NCI-H774 (cell line): ENCODE measurements at places on chromosomes 1 and 21.

GRCh38 chr1:226671277-226671676, 67.8 kb downstream of the ITPKB start:
- DNase-seq = peak; percentile 63

- no peak for DNase-seq
These were observed 44.3 kb upstream of the GTF2B start for GRCh38 chr1:88935522-88936222.

DNA sequence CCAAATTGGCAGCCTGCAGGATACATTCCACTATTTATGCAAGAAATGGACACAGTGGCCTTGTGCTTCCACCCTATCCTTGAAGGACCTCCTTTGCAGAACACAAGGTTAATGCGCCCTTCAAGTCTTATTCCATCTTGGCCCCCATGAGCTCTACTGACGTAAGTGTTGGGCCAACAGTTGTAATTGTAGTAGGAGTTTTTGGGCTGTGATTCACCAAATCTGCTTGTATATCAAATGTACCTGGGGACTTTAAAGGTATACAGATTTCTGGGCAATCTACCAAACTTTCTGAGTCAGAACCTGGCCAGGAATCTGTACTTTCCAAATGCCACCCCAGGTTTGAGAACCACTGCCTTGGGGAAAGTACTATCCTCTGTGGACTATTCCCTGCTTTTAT, 100.9 kb upstream of the MARK1 start:
- no peak for DNase-seq

DNA sequence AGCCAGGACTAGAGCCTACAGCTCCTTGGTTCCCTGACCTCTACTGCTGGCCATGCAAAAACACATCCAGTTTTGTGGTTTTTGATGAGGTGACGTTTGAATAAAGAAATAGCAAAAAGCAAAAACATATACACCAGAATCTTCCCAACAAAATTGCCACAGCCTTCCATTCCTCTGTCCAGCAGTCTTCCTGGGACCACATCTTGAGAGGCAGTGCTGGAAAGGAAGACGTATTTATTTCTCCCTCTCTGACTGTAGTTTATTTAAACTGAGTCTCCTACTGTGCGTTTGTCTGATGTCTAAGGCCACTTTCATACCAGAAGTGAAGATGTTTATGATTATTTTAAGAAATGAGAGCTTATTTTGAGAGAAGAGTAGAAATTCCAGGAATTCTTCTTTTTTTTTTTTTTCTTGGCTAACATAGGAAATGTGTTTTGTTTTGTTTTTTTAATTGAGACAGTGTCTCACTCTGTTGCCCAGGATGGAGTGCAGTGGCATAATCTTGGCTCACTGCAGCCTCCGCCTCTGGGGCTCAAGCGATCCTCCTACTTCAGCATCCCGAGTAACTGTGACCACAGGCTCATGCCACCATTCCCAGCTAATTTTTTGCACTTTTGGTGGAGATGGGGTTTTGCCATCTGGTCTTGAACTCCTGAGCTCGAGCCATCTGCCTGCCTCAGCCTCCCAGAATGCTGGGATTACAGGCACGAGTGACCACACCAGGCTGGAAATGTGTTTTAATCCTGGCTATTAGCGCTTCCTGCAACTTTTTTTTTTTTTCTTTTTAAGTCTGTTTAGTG, 118.5 kb downstream of the ITSN1 start:
- DNase-seq = no peak

DNA sequence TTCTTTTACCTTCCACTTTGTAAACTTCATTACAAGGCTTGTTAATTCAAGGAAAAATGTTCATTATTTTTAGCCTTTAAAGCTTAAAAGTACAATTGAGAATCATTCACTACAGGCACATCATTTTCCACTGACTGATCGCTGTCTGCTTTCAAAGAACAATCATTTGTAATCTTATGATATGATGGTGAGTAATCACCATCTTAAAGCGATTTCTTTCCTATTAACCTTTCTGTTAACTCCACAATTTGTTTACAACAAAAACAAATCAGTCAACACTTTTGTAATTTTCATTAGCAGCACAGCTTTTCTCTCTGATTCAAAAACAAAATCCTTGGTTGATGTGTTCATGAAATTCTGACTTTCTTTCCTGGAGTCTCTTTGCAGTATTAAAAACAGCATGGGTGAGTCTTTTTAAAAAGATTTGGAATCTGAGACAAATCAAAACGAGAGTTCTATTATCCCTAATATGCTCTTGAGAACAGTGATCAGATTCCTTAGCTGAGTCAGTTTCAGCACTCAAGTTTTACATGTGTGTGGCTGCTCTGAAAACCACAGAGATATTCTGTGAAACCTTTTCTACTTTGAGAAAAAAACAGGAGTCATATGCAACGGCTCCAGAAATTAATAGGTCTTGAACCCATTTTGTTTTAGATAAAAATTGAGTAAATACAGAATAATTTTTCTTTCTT, 145.8 kb upstream of the TMPRSS15 start:
- no peak for DNase-seq

DNA sequence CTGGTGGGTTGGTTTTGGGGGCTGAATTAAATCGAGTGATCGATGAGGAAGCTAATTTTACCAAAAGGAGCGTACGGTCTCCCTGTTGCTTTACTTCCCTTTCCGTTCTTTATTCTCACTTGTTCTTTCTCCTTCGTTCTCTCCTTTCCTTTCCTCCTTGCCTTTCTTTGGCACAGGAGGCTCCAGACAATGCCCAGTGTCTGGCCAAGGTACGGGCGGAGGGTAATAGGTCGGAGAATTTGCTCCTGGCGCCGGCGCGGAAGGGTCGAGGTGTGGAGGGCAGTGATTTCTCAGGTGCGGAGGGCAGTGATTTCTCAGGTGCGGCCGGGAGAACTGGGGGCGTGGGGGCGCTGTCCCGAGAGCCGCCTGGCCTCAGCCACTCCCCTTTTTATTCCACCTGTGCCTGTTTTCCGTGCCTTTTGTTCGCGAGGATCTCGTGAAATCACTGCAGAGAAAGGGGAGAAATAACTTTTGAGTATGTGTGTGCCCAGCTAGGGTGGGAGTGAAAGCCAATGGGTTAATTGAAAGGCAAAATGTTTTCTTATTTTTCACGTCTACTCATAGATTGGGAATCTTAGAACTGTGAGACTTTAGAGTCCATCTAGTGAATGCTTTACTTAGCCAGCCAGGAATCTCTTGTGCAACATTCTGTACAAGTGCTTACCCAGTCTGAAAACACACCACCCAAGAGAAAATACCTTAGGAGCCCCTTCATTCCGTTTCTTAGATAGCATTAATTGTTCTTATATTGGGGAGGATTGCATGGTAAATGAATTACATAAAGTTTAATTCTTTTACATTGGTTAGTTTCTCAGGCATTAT, 1.3 kb downstream of the FNBP1L start:
- peak; percentile 38 for DNase-seq

GRCh38 chr1:225678545-225678944, 25.6 kb upstream of the ENAH start:
- no peak for DNase-seq

DNA sequence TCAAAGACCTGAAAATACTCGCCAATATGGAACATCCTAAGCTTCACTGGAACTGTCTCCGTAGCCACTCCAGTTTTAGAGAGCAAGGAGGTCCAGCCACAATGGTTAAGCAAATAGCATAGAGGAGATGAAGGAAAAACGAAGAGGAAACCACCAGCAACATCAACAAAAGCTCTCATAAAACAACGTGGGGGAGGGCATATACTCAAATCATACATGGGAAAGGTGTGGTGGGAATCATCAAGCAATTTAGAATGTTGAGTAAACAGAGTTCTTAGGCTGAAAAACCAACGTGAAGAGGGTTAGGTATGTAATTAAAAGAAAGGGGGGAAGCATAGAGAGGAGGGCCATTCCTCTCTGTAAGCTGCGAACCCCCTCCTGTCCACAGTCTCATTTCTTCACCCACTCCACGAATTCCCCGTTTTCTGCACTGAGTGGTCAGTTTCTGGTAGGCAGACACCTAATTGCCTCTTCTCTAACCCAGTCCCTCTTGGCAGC, 1.0 kb downstream of the TMEM59 start:
- DNase-seq = no peak

DNA sequence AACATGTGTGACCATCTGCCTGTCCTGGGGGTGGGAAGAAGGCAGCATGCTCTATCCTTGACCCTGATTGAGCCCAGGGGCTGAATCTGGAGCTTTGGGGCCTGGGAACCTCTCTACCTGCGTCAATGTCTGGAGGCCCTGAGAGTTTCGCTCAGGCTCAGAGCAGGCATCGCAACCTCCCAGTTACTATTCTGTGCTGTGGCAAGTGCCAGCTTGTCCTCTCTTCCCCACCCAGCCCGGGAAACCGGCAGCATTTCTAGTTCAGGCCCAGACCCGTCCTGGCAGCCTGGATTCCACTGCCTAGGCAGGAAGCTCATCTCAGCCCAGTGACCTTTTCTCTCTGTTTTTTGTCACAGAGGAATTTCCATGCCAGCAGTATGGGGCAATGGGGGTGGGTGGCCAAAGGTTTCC, 10.0 kb upstream of the IRF6 start:
- DNase-seq = no peak

DNA sequence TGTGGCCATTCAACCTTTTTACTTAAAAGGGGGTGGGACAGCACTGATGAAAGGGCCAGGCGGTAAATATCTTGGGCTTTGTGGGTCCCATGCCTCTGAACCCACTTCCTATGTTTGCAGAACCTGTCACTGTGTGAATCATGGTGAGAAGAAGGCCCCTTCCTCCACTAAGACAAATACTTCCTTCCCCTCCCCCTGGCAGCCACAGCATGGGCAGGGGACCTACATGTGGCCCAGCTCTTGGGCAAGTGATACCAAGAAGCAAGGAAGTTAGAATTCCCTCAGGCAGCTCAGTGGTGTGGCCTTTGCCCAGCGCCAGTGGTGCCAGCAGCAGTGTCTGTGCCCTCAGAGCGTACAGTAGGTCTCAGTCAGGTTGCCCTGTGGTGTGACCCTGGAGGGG, 168.6 kb downstream of the TRIM33 start:
- DNase-seq = no peak

GRCh38 chr1:29835406-29835805, 599.1 kb downstream of the PTPRU start:
- no peak for DNase-seq
